Right atrium auricular region (tissue), 2 donors: ENCODE measurements at places on chromosomes 13 and 19. TPM values are rescaled to one million over a fixed set of nuclear protein-coding genes. Genes with fewer than 3 reads are reported as not detected.
A peak's percentile ranks its signal among the peaks of the same experiment; 100 is the strongest.

The DACT3 gene
- 23.5 TPM for total RNA-seq

The ZNF835 gene
- 6.5 TPM for total RNA-seq

The KCNN1 gene
- total RNA-seq = 0.63 TPM

DNA sequence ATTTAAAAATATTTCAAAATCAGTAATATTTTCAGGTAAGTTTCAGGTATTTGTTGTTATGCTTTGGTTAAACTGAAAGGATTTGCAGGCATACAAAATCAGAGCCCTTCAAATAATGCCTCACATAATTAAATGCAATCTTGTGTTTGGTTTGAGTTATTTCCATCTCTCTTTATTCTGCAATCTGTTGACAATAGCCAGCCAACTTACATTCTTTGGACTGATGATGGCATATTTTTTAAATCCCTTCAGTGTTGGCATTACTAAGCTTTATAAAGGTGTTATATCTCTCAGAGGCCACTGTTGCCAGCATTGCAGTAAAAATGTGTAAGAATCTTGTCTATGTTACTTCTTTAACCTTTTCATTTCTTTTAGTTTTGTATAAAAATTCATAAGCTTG is 257.2 kb upstream of the RFC3 start:
- no peaks in the 10 kb centered on the region for H3K36me3 ChIP-seq
- H3K27me3 ChIP-seq = no peaks in the 10 kb centered on the region
- peaks cover 11% of the 10 kb centered on the region for H3K4me1 ChIP-seq
- peak overlapping the region; percentile 27 for H3K27ac ChIP-seq
- DNase-seq = no peak

DNA sequence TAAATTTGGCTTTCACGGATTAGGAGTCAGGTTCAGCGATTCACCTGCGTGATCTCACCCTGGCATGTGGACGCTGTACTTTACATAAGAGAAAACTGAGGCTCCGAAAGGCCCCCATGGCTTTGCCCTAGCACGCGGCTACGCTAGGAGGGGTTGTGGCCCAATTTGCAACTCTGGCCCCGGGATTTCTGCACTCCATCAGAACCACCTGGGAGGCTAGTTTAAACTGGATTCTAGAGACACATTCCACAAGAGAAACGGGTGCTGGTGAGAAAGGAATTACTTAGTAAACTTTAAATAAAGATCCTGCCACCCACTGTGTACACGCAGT is 6.2 kb downstream of the BCL3 start:
- peak overlapping the region; percentile 45 for H3K4me3 ChIP-seq
- no peaks in the 10 kb centered on the region for H3K27me3 ChIP-seq
- H3K36me3 ChIP-seq = peaks cover 32% of the 10 kb centered on the region
- H3K27ac ChIP-seq = peak overlapping the region; percentile 92
- no peak for DNase-seq

GRCh38 chr13:27982361-27982760 is 6.1 kb downstream of the URAD start:
- no peaks in the 10 kb centered on the region for H3K36me3 ChIP-seq
- H3K27me3 ChIP-seq = peaks cover 47% of the 10 kb centered on the region
- peaks cover 31% of the 10 kb centered on the region for H3K4me1 ChIP-seq
- no peak overlapping the region for H3K4me3 ChIP-seq
- no peak overlapping the region for H3K27ac ChIP-seq

- H3K27me3 ChIP-seq = no peaks in the 10 kb centered on the region
- no peaks in the 10 kb centered on the region for H3K36me3 ChIP-seq
- no peak for DNase-seq
- peak overlapping the region; percentile 70 for H3K4me3 ChIP-seq
Observed at GRCh38 chr19:45496349-45496953, 396 bp downstream of the RTN2 start.

GRCh38 chr19:4829001-4829712 is 2.4 kb downstream of the TICAM1 start:
- no peak overlapping the region for H3K4me3 ChIP-seq
- H3K27ac ChIP-seq = no peak overlapping the region
- no peaks in the 10 kb centered on the region for H3K36me3 ChIP-seq
- H3K4me1 ChIP-seq = no peaks in the 10 kb centered on the region
- no peak for DNase-seq
